ENCODE measurements at places on chromosomes 1 and 21.

DNA sequence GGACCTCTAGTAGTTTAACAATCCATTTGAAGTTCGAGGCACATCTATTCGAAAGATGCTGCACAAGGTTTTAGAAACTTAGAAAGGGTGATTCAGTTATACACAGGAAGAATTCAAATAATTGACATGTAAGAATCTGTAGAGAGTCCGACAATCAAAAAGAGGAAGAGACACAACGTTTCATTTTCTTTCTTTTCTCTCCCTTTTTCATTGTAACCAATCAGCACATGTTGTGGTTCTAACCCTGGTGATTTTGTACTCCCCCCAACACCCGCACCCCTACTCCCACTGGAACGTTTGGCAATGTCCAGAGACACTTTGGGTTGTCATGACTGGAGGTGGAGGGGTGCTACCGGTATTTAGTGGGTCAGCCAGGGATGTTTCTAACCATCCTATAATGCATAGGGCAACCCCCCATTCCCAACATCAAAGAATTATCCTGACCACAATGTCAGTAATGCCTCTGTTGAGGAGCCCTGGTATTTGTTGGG is 4.9 kb downstream of the TGFB2 start:
- no peak for DNase-seq

- no peak for DNase-seq
These were observed 47.2 kb upstream of the IGSF21 start for GRCh38 chr1:18060366-18060765.

- no peak for DNase-seq
These were observed 3.8 kb downstream of the PHGDH start for GRCh38 chr1:119715542-119715941.

- no peak for DNase-seq
These were observed 47.2 kb downstream of the RAP1A start for GRCh38 chr1:111666828-111667227.

- DNase-seq = no peak
These were observed 113.9 kb upstream of the BACE2 start for GRCh38 chr21:41054018-41054578.

DNA sequence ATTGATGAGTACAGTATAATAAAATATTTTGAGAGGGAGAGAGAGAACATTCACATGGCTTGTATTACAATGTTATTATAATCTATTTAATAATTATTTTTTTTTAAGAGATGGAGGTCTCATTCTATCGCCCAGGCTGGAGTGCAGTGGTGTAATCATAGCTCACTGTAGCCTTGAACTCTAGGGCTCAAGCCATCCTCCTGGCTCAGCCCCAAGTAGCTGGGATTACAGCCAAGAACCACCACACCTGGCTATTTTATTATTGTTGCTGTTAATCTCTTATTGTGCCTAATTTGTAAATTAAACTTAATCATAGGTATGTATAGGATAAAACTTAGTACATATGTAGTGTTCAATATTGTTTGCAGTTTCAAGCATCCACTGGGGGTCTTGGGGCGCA is 57.8 kb downstream of the HS2ST1 start:
- no peak for DNase-seq

GRCh38 chr1:87474098-87474497 is 145.4 kb downstream of the LMO4 start:
- no peak for DNase-seq

DNA sequence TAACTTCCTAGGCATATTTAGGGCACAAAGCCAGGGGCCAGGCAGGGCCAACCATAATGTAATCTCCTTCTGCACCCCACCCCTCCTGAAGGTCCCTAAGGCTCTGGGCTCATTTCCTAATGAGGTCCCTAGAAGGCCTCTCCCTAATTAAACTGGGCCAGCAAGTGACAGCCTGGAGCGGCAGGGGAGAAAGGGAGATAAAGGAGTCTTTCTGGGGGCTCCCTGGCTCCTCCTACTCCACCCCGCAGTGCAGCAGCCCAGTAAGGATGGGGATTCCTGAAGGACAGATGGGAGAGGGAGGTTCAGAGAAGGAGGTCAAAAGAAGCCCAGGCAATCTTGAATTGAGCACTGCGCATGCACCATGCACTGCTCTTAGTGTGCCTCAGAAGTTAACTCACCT is 12.8 kb downstream of the LRP8 start:
- no peak for DNase-seq

DNA sequence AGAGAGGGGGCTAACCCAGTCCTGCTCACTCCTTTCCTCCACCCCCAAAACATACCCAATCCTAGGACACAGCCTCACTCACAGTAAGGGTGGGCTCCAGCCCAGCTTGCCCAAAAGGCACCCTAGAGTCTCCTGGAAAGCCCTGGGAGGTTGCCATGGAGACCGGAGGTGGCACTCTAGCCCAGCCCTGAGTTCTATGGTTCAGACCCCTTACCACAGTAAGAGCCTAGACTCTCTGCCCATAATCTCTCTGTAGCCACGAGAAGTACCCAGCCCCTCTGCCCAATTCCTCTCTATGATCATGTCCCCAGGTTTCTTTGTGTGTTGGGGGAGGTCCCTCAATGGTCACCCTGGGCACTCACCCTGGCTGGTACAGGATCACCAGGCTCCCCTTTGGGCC is 14.4 kb downstream of the COL16A1 start:
- DNase-seq = no peak

- DNase-seq = no peak
These were observed 536.6 kb upstream of the NR5A2 start for GRCh38 chr1:199490769-199491527.

DNA sequence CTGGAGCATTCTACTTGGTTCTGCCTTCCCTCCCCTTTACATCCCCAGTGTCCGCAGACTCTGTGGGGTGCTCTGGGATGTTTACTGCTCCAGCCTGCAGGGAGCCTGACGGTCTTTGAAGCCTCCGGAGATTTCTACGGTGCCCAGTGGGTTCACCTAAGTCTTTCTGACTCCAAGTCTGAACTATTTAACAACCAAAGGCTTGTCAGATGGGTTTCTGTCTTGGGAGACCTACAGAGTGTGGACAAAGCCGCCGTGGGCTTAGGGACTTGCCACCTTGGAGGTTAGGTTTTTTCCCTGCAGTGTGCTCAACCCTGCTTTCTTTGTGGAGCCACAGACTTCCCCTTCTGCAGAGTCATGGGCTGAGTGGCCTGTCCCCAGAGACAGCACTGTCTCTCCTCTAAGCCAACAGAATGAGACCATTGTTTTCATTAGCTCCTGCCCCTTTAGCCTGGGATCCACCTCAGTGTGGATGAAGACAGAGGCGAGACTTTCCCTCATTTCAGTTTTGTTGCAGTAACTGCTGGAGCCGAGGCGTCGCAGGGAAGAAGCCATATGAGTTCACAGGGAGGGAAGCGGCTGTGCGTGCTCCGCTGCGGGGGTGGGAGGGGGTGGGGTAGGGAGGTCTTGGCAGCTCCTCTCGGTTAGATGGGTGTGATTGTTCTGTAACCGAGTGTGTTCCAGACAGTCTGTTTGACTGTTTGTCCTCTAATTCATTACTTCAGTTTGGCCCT is 120.7 kb downstream of the CNIH3 start:
- no peak for DNase-seq

- no peak for DNase-seq
These were observed 134.2 kb downstream of the NAV1 start for GRCh38 chr1:201673093-201673492.

DNA sequence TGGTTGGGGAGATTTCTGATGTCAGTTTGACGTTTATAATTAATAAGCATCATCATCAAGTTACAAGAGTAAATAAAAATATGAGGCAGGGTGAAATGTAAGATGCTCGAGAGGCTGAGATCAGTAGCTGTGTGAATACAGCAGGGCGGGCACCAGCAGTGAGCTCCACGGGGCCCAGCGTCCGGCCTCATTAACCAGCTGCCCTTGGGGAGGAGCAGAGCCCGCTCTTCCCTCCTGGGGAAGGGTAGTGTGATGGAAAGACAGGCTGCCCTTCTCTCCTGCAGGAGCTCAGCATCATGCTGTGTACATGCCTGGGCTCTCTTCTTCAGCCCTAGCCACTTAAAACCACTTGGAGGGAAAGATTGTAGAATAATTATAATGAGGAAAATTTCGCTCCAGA is 23.4 kb downstream of the PDE9A start:
- no peak for DNase-seq

GRCh38 chr1:110088739-110089316 is 18.4 kb upstream of the ALX3 start:
- DNase-seq = no peak

DNA sequence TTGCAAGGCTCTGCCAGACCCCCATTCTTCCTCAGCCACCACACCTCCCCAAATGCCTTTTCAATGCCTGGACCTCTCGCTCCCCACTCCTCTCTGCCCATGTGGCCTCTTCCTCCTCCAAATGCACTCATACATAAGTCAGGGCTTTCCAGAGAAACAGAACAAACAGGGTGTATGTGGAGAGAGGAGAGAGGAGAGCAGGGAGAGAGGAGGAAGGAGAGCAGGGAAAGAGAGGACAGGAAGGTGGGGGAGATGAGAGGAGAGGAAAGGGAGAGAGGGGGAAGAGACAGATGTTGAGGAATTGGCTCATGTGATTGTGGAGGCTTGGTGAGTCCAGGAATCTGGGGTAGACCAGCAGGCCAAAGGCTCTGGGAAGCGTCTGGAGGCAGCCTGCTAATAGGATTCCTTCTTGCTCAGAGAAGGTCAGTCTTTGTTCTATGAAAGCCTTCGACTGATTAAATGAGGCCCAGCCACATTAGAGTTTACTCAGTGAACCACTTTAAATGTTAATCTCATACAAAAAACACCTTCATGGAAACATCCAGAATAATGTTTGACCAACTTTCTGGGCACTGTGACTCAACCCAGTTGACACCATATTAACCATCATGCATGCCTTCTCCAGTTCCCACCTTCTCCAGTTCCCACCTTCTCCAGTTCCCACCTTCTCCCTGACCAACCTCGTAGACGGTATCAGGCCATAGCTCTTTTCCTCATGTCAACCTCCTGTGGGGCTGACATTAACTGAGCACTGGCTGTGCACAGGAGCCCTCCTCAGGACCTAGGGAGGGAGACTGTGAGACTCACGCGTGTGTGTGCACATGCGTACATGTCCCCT is 11.3 kb upstream of the LGR6 start:
- no peak for DNase-seq

DNA sequence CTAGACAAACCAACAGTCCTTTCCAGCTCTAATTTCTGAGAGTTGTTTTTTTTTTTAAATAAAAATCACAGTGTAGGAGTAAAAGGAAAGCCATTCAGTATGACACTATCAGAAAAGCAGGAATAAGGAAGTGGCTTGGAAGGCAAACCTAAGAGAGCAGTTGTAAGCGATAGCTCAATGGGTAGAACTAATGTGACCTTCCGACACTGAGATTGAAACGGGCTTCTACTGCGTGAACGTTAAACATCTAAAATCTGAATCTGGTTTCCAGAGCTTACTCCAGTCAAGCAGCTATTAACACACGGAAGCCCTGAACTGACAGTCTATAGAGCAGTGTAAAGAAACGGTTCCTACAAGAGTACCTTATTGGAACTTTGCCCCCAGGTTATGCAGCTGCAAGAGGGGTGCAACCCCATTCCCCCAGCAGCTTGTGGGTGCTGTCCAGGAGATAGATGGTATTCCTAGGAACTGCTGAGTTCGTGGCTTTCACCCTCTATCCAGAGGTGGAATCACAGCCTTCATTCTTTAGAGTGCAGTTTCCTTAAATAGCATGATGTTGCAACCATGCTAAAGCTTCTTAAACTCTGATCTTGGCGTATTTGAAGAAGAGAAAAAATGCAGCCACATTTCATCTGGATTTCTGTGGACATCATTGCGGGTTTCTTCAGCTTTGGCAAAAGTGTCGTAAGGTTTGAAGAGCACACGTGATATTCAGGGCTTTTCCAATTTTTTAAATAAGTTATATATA is 3.3 kb upstream of the IRF2BP2 start:
- no peak for DNase-seq

- no peak for DNase-seq
These were observed 2.6 kb downstream of the PFDN2 start for GRCh38 chr1:161115132-161115711.

DNA sequence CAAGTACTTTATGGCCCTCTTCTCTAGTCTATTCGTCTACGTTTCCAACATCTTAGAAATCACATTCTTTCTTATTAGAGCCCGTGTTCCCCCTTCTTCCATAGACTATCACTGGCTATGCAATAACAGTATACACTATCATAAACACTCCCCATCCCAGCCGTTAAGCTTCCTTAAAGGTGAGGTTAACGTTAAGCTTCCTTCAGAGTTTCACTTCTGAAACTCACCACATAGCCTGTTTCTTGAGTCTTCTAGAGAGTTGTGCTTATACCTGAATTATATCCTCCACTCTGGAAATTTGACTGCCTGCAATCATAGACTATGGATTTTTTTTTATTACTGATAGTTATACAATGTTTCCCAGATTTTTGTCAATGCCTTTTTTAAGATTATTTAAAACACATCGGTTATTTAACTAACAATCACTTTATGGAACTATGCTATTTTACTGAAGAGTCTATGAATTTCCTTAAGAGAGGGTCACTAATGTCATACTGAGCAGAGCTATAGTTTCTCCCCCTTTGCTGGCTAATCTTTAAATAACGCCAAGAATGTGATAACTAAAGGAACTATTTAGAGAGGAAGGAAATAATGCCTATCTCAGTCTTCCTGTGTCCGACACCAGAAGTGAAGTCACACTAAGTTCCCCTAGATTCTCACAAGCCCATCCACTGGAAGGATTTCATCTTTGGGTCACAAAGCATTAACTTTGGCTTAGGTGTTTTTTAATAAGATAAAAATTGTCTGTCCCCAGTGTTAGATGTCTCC is 16.8 kb downstream of the FCER1A start:
- DNase-seq = no peak

- DNase-seq = peak; percentile 15
These were observed 276.3 kb downstream of the FOXD2 start for GRCh38 chr1:47713975-47714767.

GRCh38 chr1:36572142-36572715 is 89.5 kb upstream of the CSF3R start:
- no peak for DNase-seq

- no peak for DNase-seq
These were observed 11.4 kb upstream of the RPTN start for GRCh38 chr1:152170287-152170905.

DNA sequence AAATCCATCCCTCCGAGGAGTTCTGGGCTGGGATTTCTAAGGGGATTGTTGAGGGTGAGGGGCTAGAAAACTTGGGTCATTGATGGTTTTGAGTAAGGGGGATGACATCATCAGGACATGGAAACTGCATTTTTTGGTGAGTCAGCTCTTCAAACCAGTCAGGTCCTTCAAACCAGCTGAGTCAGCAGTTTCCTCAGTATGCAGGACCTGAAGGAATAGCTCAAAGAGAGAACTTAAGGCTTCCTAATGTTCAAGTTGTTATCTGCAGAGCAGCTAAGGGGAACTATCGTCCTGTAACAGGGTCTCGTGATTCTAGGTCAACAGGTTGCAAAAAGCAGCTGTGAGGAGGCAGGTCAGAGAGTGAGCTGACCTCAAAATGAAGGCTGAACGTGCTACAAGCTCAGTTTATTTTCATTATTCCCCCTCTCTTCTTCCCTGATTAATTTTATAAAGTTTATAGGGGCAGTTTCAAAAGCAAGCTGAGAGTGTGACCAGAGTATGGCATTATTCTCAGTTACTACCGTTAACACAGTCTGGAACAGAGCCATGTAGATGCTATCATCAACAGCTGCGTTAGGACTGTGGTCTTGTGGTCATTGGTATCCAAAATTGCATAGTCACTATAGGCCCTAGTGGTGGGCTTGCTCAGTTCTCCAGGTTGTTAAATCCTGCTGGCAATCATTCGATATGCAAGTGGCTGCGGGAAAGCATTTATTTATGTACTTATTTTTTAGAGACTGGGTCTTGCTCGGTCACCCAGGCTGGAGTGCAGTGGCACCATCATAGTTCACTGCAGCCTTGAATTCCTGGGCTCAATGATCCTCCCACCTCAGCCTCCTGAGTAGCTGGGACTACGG is 10.7 kb upstream of the SDC3 start:
- peak; percentile 59 for DNase-seq

GRCh38 chr1:206012086-206012859 is 9.1 kb upstream of the RAB7B start:
- DNase-seq = peak; percentile 66

Measured in ascending aorta (tissue), 2 donors.